Inflammatory macrophage (primary cell): ENCODE measurements at places on chromosomes 3 and 15.
A peak's percentile ranks its signal among the peaks of the same experiment; 100 is the strongest.

DNA sequence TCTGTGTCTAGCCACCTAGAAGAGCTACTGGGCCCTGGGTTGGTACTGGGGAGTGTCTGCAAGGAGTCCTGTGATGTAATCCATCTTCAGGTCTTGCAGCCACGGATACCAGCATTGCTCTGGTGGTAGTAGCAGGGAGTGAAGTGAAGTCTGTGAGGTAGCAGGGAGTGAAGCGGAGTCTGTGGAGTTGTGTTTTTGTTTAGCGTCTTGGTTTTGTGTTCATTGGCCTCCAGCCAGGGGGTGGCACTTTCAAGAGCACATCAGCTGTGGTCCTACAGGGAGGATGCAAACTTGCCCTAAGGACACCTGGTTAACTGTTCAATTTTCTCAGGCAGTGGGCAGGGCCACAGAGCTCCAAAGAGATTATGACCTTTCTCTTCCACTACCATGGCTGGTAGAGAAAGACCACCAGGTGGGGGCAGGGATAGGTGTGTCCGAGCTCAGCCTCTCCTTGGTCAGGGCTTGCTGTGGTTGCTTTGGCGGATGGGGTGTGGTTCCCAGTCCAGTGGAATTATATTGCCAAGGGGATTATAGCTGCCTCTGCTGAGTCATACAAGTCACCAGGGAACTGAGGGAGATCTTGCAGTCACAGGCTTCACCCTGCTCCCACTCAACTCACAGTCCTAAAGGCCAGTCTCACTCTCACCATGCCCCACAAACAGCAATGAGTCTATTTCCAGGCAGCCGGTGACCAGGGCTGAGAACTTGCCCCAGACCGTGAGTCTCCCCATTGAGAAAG lies 424.7 kb downstream of the ZBBX start:
- DNase-seq, result no peak

DNA sequence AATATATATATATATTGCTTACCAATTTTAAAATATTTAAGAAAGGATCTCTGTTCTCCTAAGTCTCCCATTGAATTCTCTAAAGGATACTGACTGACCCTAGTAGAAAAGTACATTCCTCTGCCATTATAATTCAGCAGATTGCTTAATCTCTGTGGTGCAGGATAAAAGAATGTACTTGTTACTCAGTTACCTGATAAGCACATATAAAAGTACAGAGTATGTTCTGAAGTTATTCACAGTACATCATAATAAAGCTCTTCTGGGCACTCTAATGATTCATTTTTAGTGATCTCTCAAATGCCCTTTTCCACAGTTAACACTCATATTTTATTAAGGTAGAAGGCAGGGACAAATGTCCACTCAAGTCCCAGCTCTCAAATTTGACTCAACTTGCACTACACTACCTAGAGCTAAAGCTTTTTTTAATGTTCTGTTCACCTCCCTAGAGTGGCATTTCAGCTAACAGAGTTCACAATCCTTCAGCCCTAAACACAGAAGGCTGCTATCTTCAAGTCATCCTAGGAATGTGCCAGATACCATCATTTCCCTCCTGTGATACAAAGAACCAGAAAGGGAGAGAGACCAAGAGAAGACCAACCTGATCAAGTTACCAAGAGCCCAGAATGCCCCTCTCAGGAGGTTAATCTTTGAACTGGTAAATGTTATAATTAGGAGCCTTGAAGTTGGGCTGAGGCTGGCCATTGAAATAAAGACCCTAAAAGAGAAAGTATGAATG lies 53.3 kb downstream of the MEIS2 start:
- DNase-seq, result no peak

DNA sequence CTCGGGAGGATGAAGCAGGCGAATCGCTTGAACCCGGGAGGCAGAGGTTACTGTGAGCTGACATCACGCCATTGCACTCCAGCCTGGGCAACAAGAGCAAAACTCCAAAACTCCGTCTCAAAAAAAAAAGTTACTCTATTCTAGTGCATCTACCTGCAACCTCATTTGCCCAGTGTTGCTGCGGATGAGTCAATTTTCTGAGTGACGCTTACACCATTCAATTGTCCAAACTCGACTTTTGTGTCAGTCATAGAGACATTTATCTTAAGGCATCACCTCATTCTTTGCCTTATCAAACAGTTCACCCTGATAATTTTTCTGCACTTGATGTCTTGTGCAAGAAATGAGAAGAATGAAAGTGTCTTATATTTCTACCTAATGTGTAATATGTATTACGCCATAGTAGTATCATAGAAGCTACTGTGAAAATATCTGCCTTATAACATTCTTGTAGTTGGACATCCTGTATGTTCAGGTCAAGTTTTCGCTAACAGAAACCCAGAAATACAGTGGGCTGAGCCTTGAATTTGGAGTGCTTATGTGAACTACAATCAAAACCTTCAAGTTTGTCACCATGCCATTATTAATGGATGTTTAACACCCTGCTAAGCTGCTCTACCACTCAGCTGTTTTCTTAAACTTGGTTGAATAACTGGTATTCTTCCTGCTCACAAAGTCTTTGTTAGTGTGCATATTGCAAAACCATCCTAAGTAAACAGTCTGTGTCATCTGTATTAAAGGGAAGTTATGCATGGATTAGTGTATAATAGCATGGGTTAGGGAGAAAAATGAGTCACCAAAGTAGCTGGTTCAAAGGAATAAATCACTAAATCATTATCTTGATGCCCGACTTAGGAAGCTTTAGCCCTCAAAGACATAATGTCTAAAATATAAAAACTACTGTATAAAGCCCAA lies 531.0 kb upstream of the NR2F2 start:
- DNase-seq, result no peak

DNA sequence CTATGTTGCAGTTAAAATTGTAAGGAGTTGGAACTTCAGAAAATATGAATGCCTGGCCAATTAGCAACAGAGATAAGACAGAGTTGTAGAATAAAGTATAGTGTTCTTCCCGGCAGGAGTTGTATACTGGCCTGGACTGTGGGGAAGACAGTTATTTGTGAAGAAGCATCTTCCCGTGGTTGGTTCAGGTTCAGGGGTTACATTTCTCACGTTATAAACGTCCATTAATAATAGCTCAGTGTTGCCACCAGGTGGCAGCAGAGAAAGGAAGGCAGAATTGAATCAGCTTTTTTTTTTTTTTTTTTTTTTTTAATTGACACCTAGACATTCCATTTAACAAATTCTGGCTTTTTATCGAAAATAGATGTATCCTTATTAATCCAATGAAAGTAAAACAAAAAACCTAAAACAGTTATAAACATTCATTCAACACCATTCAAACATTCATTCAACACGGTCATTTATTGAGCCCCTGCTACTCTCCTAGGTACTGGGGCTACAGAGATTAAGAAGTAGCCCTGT lies 66.4 kb upstream of the NR2E3 start:
- peak; percentile 47 for DNase-seq

DNA sequence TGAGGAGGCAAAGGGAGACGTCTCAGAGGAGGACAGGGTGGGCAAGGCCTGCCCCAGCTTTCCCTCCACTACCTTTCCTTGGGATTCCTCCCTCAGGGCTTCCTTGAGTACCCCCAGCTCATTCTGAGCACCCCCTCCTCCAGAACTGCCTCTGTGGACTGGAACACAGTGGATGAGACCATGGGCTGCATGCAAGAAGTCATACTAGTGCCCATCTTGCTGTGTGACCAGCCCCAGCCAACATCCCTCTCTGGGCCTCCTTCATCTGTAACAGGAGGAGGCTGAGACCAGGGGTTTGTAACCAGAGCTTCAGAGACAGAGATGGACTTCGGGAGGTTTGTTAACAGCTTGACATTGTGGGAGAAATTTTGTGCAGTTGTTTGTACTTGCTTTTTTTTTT lies 25.6 kb downstream of the FEM1B start:
- DNase-seq, result no peak

GRCh38 chr3:133053532-133053931 lies 15.3 kb downstream of the TMEM108 start:
- no peak for DNase-seq

GRCh38 chr15:57041416-57041815 lies 123.0 kb downstream of the TCF12 start:
- DNase-seq, result no peak

GRCh38 chr15:63973212-63974009 lies 72.9 kb downstream of the DAPK2 start:
- DNase-seq, result no peak

- no peak for DNase-seq
Measured at GRCh38 chr15:93861413-93861812, 369.9 kb upstream of the MCTP2 start.

- no peak for DNase-seq
Measured at GRCh38 chr3:141269961-141270360, 38.3 kb downstream of the PXYLP1 start.

- DNase-seq, result peak; percentile 61
Measured at GRCh38 chr15:81024265-81024872, 23.6 kb downstream of the TLNRD1 start.

DNA sequence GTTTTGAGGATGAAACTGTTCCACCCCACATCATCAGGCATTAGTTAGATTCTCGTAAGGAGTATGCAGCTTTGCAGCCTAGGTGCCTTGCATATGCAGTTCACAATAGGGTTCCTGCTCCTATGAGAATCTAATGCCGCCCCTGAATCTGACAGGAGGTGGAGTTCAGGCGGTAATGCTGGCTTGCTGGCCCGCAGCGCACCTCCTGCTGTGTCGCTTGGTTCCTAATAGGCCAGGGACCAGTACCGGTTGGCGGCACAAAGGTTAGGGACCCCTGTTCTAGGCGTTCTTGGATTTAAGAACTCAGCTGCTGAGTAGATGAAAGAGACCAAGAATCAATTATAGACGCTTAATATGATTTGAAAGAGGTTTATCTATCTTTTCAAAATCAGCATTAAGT lies 595.4 kb downstream of the CADM2 start:
- DNase-seq, result no peak

GRCh38 chr3:56899078-56899477 lies 97.3 kb upstream of the ARHGEF3 start:
- DNase-seq, result no peak

DNA sequence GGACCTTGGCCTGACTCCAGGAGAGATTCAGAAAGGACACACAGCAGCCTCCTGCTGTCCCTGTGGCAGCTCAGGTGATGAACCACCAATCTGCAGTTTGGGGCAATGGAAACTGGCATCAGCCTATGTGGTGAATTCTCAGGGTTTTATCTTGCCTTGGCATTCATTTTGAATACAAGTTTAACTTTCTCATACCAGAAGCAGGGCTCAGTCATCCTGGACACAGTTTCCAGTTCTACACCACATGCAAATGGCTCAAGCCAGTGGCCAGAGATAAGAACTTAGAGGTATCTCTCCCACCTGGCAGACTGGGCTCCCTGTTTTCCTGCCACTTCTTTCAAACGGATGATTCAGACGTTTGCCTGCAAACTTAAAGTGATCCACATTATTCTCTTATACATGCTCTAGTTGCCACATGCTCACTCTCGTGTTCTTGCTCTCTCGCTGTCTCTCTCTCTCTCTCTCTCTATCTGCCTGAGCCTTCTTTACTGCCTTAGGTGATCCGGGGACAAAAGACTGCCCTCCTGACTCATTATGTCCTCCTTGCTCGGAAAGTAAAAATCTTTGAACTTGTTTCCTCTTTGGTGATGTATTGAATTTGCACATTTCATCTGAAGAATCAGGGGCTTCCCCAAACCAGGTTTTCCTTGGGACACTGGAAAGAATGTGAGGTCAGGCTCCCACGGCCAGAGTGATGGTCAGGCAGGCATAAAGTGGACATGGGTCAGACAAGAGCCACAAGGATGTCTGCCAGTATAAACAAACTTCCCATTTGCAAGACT lies 99.6 kb upstream of the STT3B start:
- no peak for DNase-seq

GRCh38 chr15:87326269-87326668 lies 930.3 kb downstream of the NTRK3 start:
- DNase-seq, result no peak

- peak; percentile 86 for DNase-seq
Measured at GRCh38 chr3:42831321-42831713, 22.1 kb downstream of the ACKR2 start.

- DNase-seq, result no peak
Measured at GRCh38 chr3:14721126-14721864, 46.4 kb downstream of the C3orf20 start.

GRCh38 chr3:35709691-35710090 lies 70.4 kb downstream of the ARPP21 start:
- no peak for DNase-seq

DNA sequence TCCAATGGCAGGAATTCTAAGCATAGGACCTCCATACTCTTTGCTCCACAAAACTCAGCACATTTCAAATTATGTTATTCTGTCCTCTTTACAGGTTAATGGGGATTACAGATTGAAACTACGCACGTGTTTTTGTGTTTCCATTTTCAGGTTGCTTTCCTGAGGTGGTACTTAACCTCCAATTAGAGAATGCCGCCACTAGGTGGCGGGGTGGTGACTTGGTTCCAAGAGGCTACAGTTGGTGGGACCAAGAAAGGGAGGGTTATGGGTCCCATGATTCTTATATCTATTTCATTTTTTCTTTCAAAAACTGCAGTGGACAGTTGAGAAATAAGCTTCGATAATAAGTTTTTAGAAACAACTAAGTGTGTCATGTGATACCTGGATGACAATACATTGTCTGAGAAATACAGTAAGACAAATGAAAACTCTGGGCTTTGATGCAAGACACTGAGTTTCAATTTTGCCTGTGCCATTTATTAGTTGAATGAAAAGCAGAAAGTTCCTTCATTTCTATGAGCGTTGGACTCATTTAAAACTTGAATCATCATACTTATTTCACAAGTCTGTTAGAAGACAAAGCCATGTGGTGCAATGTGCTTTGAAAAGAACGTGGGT lies 539.0 kb downstream of the FGF12 start:
- peak; percentile 42 for DNase-seq

GRCh38 chr3:64011685-64012084 lies 11.6 kb downstream of the PSMD6 start:
- DNase-seq, result no peak

GRCh38 chr15:25184356-25185155 lies 229.8 kb downstream of the SNRPN start:
- DNase-seq, result no peak

DNA sequence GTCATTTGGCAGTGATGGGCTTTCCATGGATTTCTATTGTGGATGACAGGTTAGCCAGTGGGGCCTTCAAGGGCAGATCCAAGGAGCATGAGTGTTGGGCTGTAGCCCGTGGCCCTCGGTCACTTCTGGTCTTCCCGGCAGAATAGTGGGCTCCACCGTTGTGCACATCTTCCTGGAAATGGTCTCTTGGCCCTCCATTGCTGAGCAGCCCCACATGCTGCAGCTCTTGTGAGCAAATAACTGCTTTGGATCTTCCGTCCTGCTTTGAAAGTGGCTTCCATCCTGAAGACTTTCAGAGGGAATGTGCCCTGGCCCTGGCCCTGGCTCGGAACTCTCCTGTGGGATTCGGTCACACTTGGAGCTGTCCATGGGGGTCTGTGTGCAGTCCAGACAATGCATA lies 102.8 kb downstream of the SNRPN start:
- DNase-seq, result no peak

GRCh38 chr15:74788683-74789151 lies 6.8 kb downstream of the CSK start:
- peak; percentile 28 for DNase-seq

DNA sequence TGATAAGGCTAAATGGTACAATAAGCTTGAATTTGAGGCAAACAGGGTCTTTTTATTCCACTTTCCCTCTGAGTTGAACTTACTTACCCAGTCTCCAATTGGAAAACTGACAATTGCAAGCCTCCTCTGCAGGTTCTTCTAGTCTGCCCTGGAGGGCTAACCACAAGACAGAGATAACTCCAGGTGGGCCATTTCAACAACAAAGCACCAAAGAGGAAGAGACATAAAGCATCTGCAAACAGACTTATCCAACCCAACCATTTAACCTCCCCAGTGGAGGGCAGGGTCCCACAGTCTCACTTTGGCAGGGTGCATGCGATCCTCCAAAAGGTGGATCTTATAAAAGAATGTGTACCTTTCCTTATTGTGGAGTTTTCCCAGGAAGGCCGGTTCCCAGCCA lies 525.8 kb downstream of the DIPK2A start:
- no peak for DNase-seq
